Stimulated activated naive CD8-positive, alpha-beta T cell treated with anti-CD3 and anti-CD28 coated beads, Interleukin-15, amount 100 ng/mL, for 72 hours (primary cell): ENCODE measurements at places on chromosomes 5 and 9.

DNA sequence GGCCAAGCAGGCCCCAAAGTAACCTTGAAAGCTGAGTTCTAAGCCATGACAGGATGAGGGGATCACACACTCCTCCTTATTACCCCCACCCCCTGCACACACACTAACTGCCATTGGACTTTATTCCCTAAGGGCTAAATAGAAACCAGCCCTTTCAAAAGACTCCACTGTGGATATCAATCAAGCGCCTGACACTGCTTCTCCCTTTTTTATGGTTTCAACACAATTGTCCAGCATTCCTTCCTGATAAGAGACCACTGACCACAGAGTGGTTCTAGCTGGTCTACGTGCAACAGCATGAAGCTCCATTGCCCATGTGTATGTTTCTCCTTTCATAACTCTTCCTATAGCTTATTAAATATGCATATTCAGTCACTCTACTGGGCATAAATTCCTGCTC is 34.7 kb downstream of the PAEP start:
- DNase-seq = no peak

GRCh38 chr9:26470284-26470683 is 422.3 kb downstream of the CAAP1 start:
- DNase-seq = no peak

DNA sequence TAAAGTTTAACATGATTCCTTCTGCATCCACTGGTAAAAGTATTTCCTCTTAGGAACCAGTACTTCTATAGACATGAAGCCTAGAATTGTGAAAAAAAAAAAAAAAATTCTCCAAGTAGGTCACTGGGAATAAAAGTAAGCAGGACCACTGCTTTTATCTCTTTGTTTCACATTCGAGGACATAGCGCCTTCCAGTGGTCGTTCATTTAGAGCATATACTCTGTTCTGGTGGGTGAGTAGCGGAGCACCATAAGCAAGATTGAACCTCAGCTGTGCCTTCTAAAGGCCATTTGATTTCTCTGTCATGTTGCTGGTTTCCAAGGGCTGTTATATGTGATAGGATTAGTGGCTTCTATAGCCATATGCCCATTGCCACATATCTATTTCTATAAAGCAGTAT is 393.1 kb downstream of the TMEM232 start:
- DNase-seq = no peak

- no peak for DNase-seq
Measured at GRCh38 chr5:53820119-53820801, 259.8 kb downstream of the NDUFS4 start.

- no peak for DNase-seq
Measured at GRCh38 chr9:129587487-129588262, 33.2 kb downstream of the C9orf50 start.

- no peak for DNase-seq
Measured at GRCh38 chr5:87916320-87916719, 352.3 kb downstream of the TMEM161B start.

- no peak for DNase-seq
Measured at GRCh38 chr5:73363911-73364730, 84.5 kb downstream of the FOXD1 start.

DNA sequence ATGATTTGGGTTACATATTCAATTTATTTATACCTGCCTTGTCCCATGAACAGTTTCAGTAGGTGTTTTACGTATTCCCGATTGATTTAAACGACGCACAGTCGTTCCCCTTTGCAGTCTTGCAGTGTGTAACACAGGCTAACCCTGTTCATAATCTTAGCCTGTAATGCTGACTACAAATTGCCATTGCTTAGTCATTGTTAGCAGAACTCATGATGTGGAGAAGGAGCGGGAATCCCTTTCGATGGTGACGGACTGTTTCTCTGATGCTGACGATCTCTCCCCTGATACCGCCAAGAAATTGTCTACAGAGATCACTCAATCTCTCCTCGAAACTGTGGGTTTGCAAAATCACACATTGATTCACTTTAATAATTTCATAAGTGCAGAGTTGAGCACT is 93.2 kb downstream of the MRPL36 start:
- no peak for DNase-seq

DNA sequence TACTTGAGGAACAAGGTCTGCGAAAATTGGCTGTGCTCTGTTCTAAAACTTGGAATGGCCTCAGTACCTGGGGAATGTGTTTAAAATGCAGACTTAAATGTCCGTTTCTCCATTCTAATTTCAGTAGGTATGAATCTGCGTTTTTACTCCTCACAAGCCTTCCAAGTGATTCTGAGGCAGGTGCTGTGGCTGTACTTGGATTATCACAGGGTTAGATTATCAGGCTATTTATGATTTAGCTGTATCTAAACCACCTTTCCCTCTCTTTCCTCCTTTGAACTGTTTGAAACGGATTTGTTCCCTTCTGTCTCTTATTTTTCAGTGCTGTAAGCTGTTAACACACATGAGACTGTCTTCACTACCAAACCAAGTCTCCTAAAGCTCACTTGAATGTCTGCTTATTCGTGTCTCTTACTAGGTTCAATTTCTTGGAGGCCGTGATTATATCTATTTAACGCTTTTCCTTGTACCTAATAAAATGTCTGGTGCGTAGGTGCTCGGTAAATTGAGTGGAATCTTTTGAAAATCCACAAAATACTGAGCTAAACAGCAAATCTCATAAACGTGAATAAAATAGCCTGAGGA is 714 bp upstream of the CETN3 start:
- DNase-seq = no peak

- no peak for DNase-seq
Measured at GRCh38 chr5:78500871-78501270, 140.5 kb downstream of the SCAMP1 start.

GRCh38 chr9:27829621-27830020 is 256.3 kb upstream of the C9orf72 start:
- no peak for DNase-seq

DNA sequence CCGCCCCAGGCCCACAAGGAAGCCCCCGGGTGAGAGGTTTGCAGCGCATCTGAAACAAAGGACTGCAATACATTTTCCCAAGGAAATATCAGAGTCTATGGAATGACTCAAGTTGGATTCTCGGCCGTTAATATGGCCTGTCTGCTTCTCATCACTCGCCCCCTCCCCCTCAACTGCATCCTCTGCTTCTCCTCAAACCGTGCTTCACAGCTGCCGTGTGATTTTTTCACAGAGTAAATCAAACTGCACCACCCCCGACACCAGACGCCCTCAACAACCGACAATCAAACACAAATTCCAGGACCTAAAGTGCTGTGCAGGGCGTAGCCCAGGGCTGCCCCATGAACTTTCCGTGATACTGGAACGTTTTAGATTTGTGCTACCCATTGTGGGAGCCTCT is 176.9 kb downstream of the ROR2 start:
- no peak for DNase-seq

DNA sequence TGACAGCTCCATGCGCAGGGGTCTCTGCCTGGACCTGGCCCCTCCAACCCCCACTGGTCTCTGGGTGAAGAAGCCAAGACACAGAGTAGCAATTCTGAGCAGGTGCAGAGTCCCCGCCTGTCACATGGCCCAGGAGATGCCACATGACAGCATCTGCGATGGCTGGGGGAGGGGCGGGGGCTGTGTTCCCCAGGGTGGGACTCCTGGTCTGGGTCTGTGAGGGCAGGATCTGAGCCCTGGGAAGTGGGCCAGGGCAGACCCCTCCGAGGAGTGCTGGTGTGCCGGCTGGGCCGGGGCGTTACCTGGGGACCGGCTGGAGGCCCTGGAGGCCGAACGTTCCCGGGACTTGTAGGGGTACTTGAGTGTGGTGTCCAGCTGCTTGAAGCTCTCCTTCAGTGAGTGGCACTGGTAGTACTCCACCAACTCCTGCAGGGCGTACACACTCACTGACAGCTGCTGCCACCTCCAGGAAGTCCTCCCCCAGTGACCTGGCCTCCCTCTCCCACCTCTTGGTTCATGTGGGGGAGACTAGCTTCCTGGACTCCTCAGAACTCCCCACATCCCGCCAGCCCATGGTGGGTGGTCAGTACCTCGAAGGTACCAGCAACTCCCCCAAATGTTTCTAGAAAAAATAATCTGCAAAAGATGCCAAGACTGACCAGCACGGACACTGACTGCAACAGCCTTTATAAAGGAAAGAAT is 32.1 kb upstream of the SARDH start:
- DNase-seq = no peak

DNA sequence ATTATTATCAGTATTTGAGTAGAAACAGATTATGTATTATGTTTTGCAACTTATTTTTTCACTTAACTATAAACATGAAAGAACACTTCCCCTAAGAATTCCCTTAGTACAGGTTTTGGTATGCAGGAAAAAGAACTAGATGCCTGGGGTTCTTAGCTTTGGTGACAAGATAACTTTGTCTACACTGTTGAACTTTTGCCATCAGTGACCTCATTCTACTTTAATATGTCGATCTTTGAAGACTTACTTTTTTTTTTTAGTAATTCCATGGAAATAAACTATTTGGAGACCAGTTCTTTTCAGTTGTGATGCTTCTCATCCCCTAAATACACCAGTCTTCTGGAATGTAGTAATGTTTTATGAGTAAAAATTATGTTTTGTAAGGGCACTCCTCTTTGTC is 34.3 kb downstream of the ZNF462 start:
- no peak for DNase-seq

DNA sequence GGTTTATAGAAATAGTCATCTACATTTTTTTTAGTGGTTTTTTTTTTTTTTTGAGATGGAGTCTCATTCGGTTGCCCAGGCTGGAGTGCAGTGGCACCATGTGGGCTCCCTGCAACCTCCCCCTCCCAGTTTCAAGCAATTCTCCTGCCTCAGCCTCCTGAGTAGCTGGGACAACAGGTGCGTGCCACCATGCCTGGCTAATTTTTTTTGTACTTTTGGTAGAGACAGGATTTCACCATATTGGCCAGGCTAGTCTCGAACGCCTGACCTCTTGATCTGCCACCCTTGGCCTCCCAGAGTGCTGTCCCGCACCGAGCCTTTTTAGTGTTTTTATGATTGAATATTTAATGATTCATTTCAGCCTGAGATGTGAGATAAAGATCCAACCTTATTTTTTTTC is 27.3 kb downstream of the ANKRD33B start:
- no peak for DNase-seq

- DNase-seq = no peak
Measured at GRCh38 chr5:90050103-90050502, 359.5 kb downstream of the CETN3 start.

GRCh38 chr9:135156525-135157510 is 69.3 kb downstream of the OLFM1 start:
- DNase-seq = peak; percentile 4

DNA sequence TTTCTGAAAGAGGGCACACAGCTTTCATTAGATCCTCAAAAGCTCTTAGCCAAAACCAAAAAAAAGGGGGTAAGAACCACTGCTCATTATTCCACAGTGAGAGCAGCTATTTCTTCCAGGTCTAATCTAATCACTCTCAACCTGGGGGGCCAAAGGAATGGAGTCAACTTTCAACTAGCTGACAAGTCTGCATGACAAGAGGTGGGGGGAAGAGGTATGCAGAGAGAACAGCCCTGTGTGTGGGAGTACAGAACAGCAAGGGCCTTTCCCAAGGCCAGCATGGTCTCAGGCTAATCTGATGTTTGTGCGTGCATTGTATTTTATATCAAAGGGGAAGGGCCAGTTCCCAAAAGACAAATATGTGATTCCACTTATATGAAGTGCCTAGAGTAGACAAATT is 36.9 kb upstream of the PIP5K1B start:
- no peak for DNase-seq

- DNase-seq = no peak
Measured at GRCh38 chr5:146883511-146883910, 5.0 kb upstream of the PPP2R2B start.
